Glomerular endothelial cell (primary cell): ENCODE measurements at places on chromosomes 16 and 17. TPM values are rescaled to one million over a fixed set of nuclear protein-coding genes. Genes with fewer than 3 reads are reported as not detected.

DNA sequence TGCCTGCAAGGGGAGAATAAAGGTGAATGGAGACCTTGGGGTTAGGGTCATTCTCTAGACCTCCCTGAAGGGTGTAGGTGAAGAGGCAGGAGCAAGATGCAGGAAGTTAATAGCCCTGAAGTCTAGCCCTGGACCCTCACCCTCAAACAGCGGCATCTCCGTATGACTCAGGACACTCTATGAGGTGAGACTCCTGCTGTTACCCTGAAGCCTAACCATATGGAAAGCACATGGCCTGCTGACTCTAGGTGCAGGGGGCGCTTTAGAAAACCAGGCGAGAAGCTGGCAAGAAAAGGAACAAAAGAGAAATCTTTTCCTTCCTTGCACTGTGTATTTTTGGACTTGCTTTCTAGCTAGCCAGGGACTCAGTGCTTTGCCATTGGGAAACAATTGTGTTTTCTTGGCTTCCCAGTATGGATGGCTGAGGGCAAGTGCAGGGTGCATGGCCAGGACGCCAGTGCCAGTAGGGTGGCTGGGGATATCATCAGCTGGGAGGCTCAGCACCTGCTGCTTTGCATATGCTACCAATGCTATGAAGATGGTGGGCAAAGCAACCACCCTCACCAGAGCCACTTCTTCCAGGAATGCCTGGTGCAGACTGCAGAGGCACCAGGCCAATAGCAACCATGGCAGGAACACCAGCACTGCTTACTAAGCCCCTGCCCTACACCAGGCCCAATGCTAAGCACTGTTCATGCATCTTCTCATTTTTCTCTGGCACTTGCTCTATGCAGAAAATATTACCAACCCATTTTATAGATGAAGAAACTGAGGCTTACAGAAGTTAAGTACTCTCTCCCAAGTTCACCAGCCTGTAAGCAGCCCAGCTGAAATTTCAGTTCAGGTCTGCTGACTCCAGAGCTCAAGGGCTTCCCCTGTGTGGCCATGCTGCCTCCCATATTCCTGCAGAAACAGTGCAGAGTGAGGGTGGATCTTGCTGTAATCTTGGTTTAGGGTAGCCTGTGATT is 425.1 kb downstream of the SLC39A11 start:
- DNase-seq = no peak

- DNase-seq = no peak
Measured at GRCh38 chr16:51163894-51164566, 13.0 kb upstream of the SALL1 start.

GRCh38 chr17:65394811-65395472 is 166.5 kb downstream of the AXIN2 start:
- no peak for DNase-seq

- DNase-seq = no peak
Measured at GRCh38 chr17:49612726-49613125, 37.1 kb downstream of the NXPH3 start.

DNA sequence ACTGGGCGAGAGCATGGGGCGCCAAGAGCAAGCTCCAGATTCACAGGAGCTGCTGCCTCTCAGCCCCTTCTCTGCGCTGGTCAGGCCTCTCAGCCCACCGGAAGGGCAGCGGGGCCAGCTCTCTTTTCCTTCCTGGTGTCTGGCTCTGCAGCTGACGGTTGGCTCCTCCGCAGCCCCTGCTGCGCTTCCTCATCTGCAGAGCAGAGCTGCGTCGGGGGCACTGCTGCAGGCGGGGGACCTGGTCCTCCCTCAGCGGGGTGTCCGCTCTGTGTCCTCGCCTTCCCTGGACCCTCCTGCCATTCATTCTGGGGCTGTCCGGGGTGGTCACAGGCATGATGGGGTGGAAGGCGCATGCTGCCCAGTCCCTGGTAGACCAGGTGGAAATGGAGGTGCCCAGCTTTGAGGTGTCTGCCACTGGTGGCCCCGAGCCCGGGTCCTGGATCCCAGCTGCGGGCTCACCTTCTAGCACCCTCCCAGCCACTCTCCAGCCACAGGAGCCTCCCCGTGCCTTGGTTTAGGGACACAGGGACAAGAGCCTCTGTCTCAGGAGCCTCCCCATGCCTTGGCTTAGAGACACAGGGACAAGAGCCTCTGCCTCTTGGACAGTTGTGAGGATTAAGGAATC is 84.8 kb downstream of the IRF8 start:
- DNase-seq = no peak

Gene SLC5A10
- total RNA-seq = not detected in 2 replicates

GRCh38 chr16:53457670-53458069 is 23.4 kb downstream of the RBL2 start:
- DNase-seq = no peak

GRCh38 chr16:74743668-74744299 is 30.8 kb downstream of the FA2H start:
- DNase-seq = no peak

- no peak for DNase-seq
Measured at GRCh38 chr17:21524211-21524591, 148.0 kb downstream of the KCNJ12 start.

- no peak for DNase-seq
Measured at GRCh38 chr17:43722870-43723665, 35.5 kb downstream of the SOST start.

Gene TBC1D16
- total RNA-seq = 30.5 and 35.8 TPM in 2 replicates

Gene ATP2A3
- 0.53 TPM in 2 replicates for total RNA-seq

- DNase-seq = no peak
Measured at GRCh38 chr17:76948726-76949342, 80.6 kb downstream of the MGAT5B start.

Gene KRTAP9-8
- total RNA-seq = not detected in 2 replicates

Gene SLC12A3
- not detected in 2 replicates for total RNA-seq

Gene SULT1A4
- total RNA-seq = 2.9 and 5.5 TPM in 2 replicates

Gene ZG16B
- 0.99 TPM in 1 of 2 replicates, not detected in the other for total RNA-seq

Gene GP1BA
- not detected in 2 replicates for total RNA-seq

DNA sequence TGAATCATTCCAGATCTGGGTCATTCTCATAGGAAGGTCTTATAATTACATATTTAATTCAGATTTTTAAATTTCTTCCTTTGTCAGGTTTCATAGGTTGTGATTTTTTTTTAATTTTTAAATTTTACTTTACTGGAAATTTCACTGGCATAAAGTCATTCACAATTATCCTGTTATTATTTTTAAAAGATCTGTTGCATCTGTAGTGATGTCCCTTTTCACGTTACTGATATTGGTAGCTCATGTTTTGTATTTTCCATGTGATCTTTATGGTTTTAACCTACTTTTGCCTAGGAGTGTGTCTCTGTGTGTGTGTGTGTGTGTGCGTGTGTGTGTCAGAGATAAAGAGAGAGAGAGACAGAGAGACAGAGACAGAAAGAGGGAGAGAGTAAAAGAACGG is 216.6 kb upstream of the KCNJ16 start:
- no peak for DNase-seq

GRCh38 chr17:8133399-8133798 is 9.5 kb upstream of the HES7 start:
- DNase-seq = no peak

DNA sequence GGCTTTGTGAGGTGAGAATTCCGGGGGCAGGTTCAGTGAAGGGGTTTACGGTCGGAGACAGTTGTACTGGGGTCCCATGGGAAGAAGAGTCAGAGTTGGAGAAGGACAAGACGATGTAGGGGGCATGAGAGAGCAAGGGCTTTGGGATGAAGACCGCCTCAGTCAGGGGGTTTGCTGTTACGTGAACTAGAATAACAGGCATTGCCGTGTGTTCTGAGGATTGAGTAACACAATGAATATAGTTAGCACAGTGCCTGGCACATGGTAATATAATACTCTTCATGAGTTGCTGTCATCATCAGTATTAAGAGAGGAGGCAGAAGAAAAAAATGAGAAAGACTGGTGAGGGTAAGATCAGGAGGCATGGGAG is 577 bp downstream of the ZNF646 start:
- no peak for DNase-seq

- DNase-seq = no peak
Measured at GRCh38 chr17:18356624-18357023, 6.7 kb downstream of the SHMT1 start.

- no peak for DNase-seq
Measured at GRCh38 chr17:53942898-53943297, 120.2 kb downstream of the KIF2B start.
